Stimulated activated CD4-positive, alpha-beta T cell treated with anti-CD3 and anti-CD28 coated beads, TNF-alpha, amount 100 ng/mL, for 1 hour (primary cell): ENCODE measurements at places on chromosomes 16 and 17.
A peak's percentile ranks its signal among the peaks of the same experiment; 100 is the strongest.

- no peak for DNase-seq
Observed at GRCh38 chr17:34254651-34255380, at the start of gene CCL2. CCL2 (plus strand) TSS chr17:34255285; CDS start chr17:34255350, 65 bp downstream.

- DNase-seq = peak; percentile 87
Observed at GRCh38 chr17:81911277-81911961, at the start of gene PCYT2. PCYT2 (minus strand) TSS chr17:81911399; CDS start chr17:81911355, 44 bp downstream.

GRCh38 chr17:29085223-29085622 is 42.3 kb downstream of the PIPOX start:
- no peak for DNase-seq

- DNase-seq = no peak
Observed at GRCh38 chr16:27628241-27628942, 78.4 kb downstream of the KATNIP start.

DNA sequence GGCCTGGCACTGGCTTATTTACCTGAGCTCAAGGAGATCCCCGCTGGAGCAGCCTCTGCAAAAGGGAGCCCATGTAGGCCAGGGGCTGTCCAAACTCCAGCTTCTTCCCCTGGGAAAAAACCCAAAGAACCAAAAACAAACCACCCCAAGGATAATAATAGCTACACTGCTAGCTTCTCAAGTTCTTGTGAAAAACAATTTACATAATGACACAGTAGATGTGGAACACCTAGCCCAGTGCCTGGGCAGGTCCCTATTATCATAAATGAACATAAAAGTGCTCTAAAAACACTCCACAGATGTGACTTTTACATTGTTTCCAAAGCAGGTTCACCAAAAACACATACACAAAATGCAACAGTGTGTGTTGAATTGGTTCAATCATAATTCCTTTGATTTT is 27.3 kb downstream of the CENPV start:
- no peak for DNase-seq

DNA sequence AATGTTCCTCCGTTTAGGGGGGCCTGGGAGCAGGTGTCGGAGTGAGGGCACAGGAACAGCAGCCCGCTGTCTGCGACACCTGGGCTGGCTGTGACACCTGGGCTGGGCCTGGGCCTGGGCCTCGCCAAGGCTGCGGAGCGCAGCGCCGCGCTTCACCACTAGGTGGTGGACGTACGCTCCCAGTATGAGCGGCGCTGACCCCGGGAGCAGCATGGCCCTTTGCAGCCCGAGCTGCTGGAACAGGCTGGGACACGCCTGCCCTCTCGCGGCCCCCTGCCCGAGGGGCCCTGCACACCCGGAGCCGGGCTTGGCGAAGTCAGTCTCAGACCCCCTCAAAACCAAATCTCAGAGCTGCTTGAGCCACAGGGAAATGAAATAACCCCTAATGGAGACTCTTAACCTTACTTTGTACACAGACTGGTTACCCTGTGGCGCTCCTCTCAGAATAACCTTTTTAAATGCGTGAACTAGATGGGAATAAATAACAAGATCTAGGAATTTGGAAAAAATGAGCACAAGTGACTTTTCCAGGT is 38.6 kb upstream of the FA2H start:
- peak; percentile 65 for DNase-seq

DNA sequence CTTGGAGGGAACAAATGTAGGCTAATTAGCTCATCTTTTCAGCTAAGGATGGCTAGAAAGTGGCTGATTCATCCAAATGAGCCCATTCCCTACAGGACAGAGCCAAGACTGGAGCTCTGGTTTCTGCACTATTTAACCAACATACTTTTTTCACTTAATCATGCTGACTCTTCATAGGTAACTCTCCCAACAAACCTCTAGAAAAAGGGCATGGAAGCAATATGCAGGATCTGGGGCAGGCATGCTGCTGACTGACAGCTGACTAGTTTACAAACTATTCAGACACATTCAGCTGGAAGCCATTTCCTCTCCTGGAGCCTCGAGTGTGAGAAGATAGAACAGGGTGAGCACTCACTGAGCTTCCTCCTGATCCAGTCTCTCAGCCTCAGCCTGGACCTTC is 6.2 kb downstream of the BECN1 start:
- no peak for DNase-seq

DNA sequence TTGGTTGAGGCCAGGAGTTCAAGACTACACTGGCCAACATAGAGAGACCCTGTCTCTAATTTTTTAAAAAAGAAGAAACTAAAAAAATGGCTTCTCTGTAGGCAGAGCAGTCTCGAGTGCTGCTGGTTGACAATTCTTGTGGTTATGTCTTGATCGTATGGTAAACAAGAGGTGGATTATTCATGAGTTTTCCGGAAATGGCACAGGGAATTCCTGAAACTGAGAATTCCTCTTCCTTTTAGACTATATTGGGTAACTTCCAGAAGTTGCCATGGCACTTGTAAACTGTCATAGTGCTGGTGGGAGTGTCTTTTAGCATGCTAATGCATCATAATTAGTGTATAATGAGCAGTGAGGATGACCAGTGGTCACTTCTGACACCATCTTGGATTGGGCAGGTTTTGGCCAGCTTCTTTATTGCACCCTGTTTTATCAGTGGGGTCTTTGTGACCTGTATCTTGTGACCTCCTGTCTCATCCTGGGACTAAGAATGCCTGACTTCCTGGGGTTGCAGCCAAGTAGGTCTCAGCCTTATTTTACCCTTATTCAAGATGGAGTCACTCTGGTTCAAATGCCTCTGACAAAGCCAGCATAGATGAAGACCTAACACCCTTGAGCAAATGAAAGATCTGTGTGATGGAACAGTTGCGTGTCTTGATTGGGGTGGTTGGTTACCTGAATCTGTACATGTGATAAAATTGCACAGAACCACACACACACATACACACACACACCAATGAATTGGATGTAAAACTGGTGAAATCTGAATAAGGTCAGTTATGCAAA is 30.2 kb downstream of the BMERB1 start:
- no peak for DNase-seq

DNA sequence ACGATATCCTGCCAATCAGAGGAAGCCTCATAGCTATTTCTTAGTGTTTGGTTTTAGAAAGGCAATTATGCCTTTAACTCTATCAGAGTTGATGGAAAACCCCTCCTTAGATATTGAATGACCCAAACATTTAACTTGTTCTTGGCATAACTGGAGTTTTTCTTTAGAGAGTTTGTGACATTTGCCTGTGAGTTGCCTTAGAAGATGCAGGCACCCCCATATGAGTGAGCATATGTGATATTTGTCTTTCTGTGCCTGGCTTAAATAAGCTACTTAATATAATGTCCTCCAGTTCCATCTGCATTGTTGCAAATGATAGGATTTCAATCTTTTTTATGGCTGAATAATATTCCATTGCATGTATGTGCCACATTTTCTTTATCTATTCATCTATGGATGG is 19.6 kb upstream of the B4GALNT2 start:
- no peak for DNase-seq

GRCh38 chr16:1734123-1734522 is 28.1 kb downstream of the MAPK8IP3 start:
- no peak for DNase-seq

GRCh38 chr17:44071198-44071520 is 624 bp downstream of the G6PC3 start:
- peak; percentile 17 for DNase-seq

DNA sequence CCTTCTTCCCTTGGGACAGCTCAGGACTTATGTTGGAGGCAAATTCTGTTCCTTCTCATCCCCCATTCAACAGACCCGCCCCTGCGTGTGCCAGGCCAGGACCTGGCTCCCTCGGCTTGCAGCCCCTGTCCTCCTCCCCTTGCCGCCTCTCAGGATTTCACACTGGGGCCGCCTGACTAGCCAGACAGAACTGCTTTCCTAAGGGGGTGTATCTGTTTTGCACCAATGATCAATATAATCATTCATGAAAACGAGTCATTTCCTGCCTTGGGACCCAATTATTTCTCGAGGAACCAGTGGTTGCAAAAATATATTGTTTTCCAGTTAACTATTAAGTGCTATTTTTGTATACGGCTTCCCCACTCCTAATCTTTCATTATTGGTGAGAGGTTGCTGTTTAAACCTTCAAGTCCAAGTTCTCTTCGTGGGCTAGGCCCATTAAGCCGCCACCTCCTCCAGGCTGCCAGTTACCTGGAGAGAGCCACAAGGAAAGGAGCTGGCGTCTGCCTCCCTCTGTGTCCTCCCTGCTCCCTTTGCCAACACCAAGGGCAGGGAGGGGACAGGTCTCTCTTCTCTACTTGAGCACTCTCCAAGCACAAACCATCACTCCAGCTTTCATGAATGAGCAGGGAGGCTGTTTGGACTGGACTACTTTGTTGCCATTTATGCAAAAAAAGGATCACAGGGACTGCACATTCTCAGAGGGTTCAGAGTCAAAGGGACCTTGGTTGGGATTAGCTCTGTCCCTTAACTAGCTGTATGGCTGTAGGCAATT is 8.9 kb downstream of the DCAKD start:
- DNase-seq = no peak

- no peak for DNase-seq
Observed at GRCh38 chr17:64277831-64278562, 14.9 kb upstream of the TEX2 start.

DNA sequence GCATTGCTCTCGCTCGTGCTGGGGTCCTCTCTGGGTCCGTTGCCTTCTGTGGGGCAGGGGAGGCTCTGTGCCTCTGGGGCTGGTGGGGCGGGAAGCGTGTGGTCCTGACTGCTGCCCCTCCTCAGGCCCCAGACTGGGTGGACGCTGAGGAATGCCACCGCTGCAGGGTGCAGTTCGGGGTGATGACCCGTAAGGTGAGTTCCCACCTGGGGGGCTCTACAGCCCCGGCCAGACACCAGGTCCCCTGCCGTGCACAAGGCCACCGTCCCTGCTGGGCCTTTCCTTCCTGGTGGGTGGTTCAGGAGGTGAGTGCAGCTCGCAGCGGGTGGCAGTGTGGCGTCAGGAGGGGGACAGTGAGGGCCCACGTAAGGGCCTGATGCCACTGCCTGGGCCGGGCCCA is 6.7 kb downstream of the HGS start:
- no peak for DNase-seq

DNA sequence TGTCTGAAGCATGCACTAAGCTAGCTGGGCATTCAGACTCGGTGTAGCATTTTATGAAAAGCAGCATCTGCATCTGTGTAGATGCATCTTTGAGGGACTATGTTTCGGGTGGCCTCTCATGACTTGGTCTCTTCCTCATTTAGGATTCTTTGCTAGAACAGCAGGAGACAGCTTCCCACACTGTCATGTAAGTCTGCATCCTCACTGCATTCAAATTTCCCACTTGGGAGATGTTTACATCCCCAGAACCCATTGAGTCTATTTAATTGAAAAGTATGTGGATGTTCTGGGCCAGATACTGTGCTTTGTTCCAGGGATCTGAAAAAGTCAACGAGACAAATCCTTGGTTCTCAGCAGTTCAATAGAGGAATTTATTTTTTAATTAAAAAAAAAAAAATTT is 198.6 kb upstream of the EEF2KMT start:
- DNase-seq = no peak

GRCh38 chr17:80793421-80793820 is 198.2 kb upstream of the CHMP6 start:
- DNase-seq = no peak

- DNase-seq = no peak
Observed at GRCh38 chr16:14146445-14146844, 75.3 kb downstream of the MRTFB start.

DNA sequence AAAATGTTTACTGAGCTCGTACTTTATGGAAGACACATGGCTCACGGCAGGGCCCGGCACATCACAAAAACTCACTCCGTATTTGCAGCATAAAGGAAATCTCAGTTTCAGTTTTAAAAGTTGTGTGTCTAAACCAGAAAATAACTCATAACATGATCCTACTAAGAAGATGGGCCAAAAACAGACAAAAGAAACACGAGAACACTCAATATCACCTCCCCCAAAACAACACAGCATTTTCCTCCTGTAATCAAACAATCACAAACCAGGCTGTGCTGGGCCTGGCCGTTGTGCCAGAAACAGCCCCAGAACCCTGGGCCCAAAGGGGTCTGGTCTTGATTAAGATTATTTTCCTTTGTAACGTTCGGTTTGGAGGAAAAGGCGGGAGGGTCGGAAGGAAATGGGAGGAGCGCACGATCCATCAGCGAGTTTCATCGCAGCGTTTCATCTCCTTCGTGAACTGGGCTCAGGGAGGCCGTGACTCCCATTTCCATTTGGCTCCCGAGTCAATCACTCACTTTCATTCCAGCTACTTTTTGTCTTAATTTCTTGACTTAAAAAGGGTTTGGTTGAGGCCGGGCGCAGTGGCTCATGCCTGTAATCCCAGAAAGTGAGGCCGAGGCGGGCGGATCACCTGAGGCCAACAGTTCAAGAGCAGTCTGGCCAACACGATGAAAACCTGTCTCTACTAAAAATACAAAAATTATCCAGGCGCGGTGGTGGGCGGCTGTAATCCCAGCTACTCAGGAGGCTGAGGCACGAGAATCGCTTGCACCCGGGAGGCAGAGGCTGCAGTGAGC is 61.4 kb downstream of the NXN start:
- DNase-seq = no peak

DNA sequence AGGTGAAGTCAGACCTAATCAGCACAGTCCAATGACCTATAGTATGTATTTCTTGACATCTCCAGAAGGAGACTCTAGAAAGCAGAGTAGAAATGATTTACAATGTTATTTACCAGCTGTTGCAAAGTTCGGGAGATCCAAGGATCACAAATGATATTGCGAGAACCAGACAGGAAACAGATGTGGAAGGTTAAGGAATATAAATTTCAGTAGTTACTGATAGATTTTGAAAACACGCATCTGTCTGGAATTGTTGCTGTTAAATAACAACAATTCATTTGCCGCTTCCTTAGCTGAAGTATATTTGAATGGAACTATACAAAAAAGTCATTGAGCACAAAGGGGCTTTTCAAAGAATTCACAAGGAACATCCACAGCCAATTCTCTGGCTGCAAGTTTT is 72.0 kb downstream of the STXBP4 start:
- no peak for DNase-seq

GRCh38 chr16:83706394-83706793 is 101.4 kb upstream of the HSBP1 start:
- no peak for DNase-seq

- DNase-seq = no peak
Observed at GRCh38 chr16:65037556-65037955, 84.3 kb downstream of the CDH11 start.

GRCh38 chr16:15768201-15768600 is 88.6 kb downstream of the MYH11 start:
- DNase-seq = no peak

DNA sequence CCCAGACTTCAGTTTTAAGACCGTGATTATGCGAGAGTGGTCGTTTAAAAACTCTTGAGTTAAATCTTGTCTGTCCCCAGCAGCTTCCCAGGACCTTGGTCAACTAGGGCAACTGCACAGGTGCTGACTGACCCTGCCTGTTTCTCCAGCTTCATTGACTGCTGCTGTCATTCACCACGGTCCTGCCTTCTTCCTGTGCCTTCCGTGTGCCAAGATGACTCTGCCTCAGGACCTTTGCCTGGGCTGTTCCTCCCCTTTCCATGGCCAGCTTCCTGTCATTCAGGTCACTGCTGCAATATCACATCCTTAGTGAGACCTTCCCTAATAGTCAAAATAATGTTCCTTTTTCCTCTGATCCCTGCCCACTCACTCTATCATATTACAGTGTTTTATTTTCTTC is 3.9 kb downstream of the KIAA0513 start:
- no peak for DNase-seq
